ENCODE measurements at places on chromosomes 4 and X. TPM values are rescaled to one million over a fixed set of nuclear protein-coding genes. Genes with fewer than 3 reads are reported as not detected.

USP51 gene
- total RNA-seq: 2.7 TPM

FRAS1 gene
- 0.33 TPM for total RNA-seq

VCX gene
- total RNA-seq: not detected

PCDH18 gene
- total RNA-seq: not detected

OPRPN gene
- total RNA-seq: not detected

CT55 gene
- not detected for total RNA-seq

SLC25A43 gene
- total RNA-seq: 14.3 TPM

PDGFRA gene
- total RNA-seq: not detected

PPP4R3C gene
- total RNA-seq: not detected

ERAS gene
- total RNA-seq: 0.30 TPM

POF1B gene
- total RNA-seq: 6.2 TPM

TAF7L gene
- not detected for total RNA-seq

BTK gene
- total RNA-seq: 140 TPM

TREX2 gene
- total RNA-seq: 2.4 TPM

CDKL5 gene
- total RNA-seq: 2.0 TPM

CENPU gene
- total RNA-seq: 160 TPM

SMIM43 gene
- total RNA-seq: not detected

RAP2C gene
- total RNA-seq: 22.6 TPM

CPLX1 gene
- 0.28 TPM for total RNA-seq

FAM184B gene
- not detected for total RNA-seq

TEX13D gene
- total RNA-seq: not detected

USP27X gene
- total RNA-seq: 1.8 TPM

AFF2 gene
- total RNA-seq: 106 TPM

PAGE2 gene
- not detected for total RNA-seq

PHOX2B gene
- total RNA-seq: not detected

RASSF6 gene
- 86.6 TPM for total RNA-seq

POU3F4 gene
- not detected for total RNA-seq

VSIG4 gene
- not detected for total RNA-seq

BEX2 gene
- total RNA-seq: 4.4 TPM

TMEM31 gene
- 0.53 TPM for total RNA-seq

IL13RA2 gene
- not detected for total RNA-seq

IL21 gene
- total RNA-seq: not detected

CTAG1B gene
- not detected for total RNA-seq

RUFY3 gene
- 52.2 TPM for total RNA-seq
